Foreskin keratinocyte (primary cell): ENCODE measurements at places on chromosomes 6 and 20. TPM values are rescaled to one million over a fixed set of nuclear protein-coding genes. Genes with fewer than 3 reads are reported as not detected.

SAMD3 gene
- polyA plus RNA-seq = 0.96 and 3.6 TPM in 2 replicates

SLC26A8 gene
- polyA plus RNA-seq = 0.01 and 0.13 TPM in 2 replicates

MCHR2 gene
- polyA plus RNA-seq = not detected in 2 replicates

UBD gene
- not detected in 2 replicates for polyA plus RNA-seq

PI3 gene
- 10.1 and 14.2 TPM in 2 replicates for polyA plus RNA-seq

RRP36 gene
- polyA plus RNA-seq = 111 and 112 TPM in 2 replicates

- no peak for DNase-seq
Measured at GRCh38 chr6:96022225-96022624, 6.5 kb downstream of the FUT9 start.

DNA sequence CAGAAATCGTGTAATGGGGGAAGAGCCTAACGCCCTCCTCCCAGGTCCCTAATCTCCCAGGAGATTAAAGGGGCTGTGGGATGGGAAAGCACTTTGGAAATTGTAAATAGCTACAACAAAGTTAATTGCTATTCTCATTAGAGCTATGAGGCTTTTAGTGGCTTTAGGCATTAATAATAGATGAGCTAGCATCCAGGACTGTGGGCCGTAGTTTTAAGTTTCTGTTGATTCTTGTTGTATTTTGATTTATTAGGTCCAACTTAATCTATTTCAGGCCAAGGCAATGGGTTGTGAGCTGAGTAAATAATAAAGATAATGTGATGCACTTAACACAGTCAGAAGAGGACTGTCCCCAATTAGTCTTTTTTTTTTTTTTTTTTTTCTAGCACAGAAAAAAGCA, 67.7 kb downstream of the ANKRD6 start:
- no peak for DNase-seq

GRCh38 chr6:39853604-39854003, 61.4 kb downstream of the DAAM2 start:
- DNase-seq = no peak

- no peak for DNase-seq
Measured at GRCh38 chr20:9092113-9092512, 23.2 kb downstream of the PLCB4 start.

DNA sequence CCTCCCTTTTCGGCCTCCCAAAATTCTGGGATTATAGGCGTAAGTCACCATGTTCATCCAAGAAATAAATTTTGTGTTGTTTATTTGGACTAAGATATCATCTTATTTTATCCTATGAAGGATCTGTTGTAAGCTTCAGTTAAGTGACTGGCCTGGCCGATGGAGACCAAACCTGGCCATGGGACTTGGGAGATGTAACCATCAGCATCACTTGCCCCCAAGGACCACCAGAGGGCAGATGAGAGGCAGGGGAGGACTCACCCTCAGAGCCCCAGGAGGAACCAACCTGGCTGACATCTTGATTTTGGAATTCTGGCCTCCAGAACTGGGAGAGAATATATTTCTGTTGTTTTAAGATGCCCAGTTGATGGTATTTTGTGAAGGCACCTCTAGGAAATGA, 266.7 kb downstream of the CDH26 start:
- DNase-seq = no peak

- no peak for DNase-seq
Measured at GRCh38 chr6:147869201-147869600, 360.7 kb downstream of the SAMD5 start.

GRCh38 chr6:36241728-36242127, 28.1 kb upstream of the PNPLA1 start:
- no peak for DNase-seq

DNA sequence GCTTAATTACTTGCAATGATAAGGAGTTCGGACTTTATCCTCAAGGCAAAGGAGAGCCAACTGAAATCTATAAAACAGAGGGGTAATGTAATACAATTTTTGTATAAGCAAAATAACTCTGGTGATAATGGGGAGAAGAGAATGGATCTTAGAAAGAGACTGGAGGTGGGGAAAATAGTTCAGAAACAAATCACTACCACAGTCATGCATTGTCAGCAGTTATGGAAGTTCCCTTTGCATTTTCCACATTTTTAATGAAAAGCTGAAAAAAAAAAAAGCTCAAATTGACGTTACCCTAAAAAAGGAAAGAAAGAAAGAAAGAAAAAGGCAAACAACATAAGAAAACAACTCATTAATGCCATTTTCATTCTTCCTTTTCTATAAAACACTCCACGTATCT, 337.6 kb upstream of the HSF2 start:
- no peak for DNase-seq
